ENCODE measurements at places on chromosomes 12 and 14.

DNA sequence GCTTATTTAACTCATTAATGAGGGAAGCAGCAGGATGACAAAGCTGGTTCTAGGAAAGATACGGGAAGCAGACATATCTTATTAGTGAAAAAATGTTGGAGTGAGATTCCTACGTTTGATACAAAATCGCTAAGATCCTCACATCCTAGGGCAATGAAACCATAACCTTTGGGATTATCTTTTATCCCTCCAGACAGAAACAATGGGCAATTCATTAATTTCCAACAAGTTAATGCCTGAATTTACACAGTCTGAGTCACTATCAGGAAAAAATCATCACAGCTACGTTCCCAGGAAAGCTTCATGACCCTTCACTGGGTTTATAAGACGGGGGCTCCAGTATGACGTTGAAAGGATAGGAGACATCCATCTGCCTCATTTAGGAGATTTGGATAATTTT is 45.0 kb downstream of the SLC24A4 start:
- no peak for DNase-seq

DNA sequence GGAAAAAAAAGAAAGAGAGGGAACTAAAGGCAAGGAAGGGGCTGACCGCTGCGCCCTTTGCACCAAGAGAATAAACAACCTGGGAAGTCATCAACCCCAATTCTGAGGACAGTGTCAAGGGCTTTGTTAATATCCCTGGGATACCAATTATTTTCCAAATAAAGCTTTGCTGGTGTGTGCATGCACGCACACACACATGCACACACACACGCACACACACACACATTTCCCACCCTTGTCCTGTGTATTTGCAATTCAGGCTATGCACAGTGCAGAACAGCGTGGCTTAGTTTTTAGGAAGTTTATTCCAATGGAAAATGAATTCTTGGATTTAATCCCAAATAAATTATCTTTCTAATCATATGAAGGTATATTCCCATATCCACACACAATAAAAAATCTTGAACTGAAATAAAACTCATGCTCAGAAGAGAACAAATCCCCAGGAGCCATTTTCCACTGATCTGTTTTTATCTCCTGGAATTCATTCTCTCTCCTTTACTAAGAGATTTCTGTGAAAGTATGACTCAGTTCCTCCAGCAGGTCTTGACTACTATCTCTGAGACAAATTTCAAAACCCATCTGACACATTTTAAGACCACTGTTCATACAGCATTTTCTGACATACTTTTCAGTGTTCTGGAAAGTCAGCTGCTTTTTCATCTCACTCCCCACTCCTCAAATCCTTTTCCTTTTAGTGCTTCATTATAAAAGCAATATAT is 334.4 kb upstream of the ATP2B1 start:
- DNase-seq, result no peak

DNA sequence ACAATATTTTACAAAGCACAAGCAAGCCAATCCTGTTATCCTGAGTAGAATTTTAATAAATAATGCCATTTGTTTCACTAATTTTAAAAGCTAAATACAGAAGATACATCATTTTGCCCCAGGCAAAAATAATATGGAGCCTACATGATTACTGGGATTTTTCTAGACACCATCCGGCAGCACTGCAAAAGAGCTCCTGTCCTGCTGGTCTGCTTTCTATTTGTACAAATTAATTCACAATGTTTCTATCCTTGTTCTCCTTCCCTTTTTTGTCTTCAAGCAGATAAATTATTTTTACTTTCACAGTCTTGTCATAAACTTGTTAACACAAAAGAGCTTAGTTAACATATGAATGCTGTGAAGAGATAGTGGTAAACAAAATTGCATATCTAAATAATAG is 4.6 kb downstream of the SIX1 start:
- DNase-seq, result no peak

DNA sequence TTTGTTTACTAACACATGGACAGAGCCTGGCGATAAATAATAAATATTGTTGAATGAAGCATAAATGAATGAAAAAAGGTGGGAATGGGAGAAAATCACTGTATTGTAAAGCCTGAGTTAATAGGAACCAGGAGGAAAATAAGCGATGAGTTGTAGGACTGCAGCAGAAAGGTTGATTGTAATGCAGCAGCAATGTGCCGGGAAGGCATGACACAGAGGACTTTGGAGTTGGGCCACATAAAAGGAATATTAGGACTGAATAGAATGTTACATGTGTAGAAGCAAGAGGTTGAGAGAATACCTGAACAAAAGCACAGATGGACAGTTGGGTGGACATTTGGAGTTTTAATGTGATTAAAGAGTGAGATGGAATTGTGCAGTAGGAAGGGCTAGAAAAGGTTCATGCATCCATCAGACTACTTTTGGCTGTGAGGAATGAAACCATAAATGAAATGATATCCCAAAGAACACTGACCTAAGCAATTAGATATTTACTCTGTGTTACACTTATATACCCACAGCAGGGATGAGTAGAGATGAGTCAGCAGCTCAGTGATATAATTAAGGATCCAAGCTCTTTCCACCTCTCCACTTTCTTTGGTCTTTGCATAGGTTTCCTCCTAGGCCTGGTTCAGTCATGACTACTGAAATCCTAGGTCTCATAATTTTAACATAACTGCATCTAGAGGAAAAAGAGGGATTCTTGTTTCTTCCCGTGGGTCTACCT is 55.4 kb downstream of the CCER1 start:
- DNase-seq, result no peak

GRCh38 chr12:50718760-50719159 is 45.1 kb upstream of the ATF1 start:
- no peak for DNase-seq

DNA sequence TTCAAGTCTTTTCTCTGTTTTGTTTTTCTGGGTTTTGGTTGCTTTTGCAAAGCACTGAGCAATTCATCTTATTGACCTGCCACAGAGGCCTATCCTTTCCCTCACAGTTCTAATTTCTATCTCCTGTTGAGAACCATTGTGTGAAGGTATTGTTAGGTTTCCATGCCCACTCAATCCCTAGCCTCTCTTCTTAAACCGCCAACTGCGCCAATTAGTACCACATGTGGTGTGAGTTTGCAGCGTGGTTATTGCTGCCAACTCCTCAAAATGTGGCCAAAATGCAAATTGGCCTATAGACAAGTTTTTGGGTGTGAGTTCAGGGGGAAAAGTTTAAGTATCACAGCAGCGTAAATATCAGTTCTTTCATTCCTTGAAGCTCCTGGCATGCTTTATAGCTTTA is 232.6 kb downstream of the FLRT2 start:
- DNase-seq, result no peak

Data from kidney glomerular epithelial cell (primary cell).